ENCODE measurements at places on chromosomes 1 and 21. TPM values are rescaled to one million over a fixed set of nuclear protein-coding genes. Genes with fewer than 3 reads are reported as not detected.

DNA sequence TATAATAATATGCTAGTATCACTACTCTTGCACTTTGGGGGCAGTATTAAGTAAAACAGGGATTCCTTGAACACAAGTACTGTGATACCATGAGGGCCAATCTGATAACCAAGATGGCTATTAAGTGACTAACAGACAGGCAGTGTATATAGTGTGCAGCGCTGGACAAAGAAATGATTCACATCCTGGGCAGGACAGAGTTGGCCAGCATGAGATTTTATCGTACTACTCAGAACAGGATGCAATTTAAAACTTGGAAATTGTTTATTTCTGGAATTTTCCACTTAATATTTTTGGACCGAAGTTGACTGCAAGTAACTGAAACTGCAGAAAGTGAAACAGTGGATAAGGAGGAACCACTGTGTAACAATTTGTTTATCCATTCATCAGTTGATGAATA lies 74.6 kb downstream of the DNTTIP2 start:
- no peak for DNase-seq

- DNase-seq = no peak
Observed at GRCh38 chr21:44548381-44548780, 2.9 kb downstream of the KRTAP10-2 start.

- no peak for DNase-seq
Observed at GRCh38 chr1:108814343-108815125, 42.4 kb downstream of the AKNAD1 start.

- no peak for DNase-seq
Observed at GRCh38 chr1:116106646-116107045, 4.6 kb upstream of the MAB21L3 start.

GRCh38 chr1:63632110-63632509 lies 38.9 kb downstream of the PGM1 start:
- DNase-seq = no peak

The PLD5 gene
- not detected for total RNA-seq
